ENCODE measurements at places on chromosomes 7 and 10.

- no peak for DNase-seq
Observed at GRCh38 chr10:13815756-13816155, 229.0 kb downstream of the PRPF18 start.

DNA sequence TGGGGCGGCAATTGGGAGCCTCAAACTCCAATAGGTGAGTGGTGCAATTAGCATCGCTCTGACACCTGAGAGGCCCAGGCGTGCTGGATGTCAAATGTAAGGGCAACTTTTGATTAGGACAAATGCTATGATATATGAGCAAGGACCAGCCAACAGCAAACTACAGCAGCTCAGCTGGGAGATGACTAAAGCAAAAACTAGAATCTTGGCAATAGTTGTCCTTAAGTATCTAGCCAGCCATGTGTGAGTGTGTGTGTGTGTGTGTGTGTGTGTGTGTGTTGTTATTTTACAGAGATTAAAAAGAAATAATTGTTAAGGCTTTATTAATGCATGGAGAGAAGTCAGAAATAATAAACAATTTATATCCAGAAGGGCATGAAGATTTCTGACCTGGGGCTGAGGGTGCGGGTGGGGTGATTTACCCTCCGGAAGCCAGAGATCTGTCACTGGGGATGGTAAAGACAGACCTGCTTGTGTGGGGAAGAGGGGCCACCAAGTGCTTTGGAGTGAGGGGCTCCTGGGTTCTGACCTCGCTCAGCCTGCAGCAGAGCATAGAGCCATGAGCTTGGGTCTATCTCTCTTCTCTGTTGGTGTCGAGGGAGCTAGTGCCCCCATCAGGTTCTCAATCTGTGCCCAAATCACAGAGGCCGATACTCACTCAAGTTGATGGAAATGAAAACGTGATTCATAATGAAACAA lies 77.3 kb downstream of the EMX2 start:
- no peak for DNase-seq

DNA sequence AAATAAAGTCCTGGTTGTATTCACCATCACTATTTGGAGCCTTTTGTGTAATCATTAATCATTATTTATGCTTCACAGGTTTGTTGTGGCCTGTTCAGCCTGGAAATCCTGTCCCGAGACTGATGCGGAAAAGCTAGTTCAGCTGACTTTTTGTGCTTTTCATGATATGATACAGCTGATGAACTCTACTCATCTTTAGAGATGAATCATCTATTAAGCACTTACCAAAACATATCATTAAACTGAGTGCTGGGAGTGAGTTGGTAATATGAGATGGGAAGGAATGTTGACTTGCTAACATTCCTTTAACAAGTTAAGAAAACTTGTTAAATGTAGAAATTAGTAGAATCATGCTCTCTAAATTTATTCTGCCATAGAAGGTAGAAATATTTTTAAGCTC lies 53.0 kb downstream of the CROT start:
- DNase-seq = no peak

- no peak for DNase-seq
Observed at GRCh38 chr10:123781956-123782500, 109.6 kb downstream of the CPXM2 start.

DNA sequence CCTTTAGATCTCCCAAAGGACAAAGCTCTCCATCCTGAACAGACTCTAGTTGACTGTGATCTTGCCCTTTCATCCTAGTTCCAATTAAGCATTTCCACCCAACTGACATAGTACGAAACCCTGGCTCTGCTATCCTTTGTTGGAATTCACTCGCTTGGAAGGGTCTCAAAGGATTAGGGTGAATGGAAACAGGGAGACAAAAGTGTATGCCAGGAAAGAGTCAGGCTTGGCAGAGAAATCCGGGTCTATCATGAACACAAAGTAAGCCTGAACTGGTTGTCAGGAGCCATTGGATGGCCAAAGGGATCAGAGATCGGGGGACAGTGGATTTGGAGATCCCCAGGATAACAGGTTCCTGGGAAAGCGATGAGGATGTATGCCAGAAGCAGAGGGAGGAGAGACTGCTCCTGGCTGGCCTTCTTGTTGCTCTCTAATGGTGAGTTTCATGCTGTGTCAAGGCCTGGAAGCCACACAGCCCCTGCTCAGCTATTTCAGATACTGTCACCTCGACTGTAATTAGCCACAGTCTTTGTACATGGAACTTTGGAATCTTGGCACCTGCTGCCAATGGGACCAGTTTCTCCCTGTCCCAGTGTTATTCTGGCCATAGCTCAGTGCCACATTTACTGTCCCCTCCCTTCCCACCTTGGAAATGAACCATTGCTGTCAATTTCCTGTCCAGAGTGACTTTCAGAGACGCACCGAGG lies 1168.7 kb upstream of the AUTS2 start:
- no peak for DNase-seq

All from esophagus squamous epithelium (tissue), 5 donors.